ENCODE measurements at places on chromosomes 16 and 17. TPM values are rescaled to one million over a fixed set of nuclear protein-coding genes. Genes with fewer than 3 reads are reported as not detected.

The NPIPB9 gene
- total RNA-seq, result 4.3 TPM

The FLOT2 gene
- 197 TPM for total RNA-seq

The VWA3A gene
- total RNA-seq, result 0.18 TPM

The CALCOCO2 gene
- 152 TPM for total RNA-seq

DNA sequence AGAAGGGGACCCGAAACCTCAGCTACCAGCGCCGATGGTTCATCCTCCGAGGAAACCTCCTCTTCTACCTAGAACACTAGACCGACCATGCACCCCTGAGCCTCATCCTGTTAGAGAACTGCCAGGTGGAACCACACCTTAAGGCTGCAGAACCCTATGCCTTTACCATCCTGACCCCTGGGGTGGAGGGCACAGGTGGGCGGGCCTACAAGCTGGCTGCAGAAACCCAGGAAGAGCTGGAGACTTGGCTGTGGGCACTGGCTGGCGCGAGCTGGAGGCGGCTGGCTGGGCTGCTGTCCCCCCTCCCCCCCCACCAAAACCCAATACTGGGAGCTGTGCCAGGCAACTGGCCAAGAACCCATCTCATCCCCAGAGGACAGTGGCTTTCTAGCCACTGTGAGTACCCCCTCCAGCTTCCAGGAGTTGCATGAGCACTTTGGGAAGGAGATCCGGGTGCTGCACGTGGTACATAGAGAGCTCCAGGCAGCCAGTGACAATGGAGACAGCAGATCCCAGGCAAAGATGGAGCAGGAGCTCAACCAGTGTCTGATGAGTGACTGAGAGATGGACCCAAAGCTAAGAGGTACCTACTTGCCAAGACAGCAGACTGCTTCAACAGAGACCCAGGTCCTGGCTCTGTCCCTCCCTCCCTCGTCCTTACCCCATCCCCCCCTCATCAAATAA, 1.4 kb upstream of the CD2BP2 start:
- peak overlapping the region; percentile 95 for H3K4me3 ChIP-seq
- DNase-seq, result no peak
- peak overlapping the region; percentile 89 for H3K27ac ChIP-seq
- H3K36me3 ChIP-seq, result peaks cover 67% of the 10 kb centered on the region
- no peaks in the 10 kb centered on the region for H3K27me3 ChIP-seq
- peaks cover 51% of the 10 kb centered on the region for H3K4me1 ChIP-seq

DNA sequence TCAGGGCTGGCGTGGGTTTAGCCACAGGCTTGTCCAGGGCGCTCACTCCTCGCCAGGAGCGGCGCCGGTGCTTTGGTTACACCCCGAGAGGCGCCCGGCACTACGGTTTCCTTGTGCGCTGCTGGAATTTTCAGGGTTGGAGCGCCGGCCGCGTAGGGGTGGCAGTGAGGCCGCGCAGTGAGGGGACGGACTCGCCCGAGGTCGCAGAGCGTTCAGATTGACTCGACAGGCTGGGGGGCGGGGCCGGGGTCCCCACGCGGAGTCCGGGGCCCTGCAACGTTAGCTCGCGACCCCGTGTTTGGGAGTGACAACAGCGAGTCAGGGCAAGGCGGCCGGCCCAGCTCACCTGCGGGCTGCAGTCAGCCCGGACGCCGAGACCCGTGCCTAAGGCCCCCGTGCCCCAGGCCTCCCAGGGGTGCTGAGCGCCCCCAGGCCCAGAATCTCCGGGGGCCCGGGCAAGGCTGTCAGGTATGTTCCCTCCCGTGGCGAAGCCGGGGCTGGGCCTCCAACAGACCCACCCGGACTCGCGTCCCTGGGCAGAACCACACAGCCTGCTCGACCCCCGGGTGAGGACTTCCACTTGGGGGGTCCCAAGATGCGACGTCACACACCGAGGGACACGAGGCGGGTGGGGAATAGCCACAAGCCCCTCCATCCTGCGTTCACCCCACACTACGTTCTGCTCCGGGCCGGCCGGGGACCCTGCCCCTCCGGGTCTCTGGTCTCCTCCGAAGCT, 1.3 kb upstream of the ACTG1 start:
- H3K4me1 ChIP-seq, result peaks cover 33% of the 10 kb centered on the region
- peak overlapping the region; percentile 88 for H3K4me3 ChIP-seq
- H3K27ac ChIP-seq, result peak overlapping the region; percentile 94
- peaks cover 43% of the 10 kb centered on the region for H3K36me3 ChIP-seq

DNA sequence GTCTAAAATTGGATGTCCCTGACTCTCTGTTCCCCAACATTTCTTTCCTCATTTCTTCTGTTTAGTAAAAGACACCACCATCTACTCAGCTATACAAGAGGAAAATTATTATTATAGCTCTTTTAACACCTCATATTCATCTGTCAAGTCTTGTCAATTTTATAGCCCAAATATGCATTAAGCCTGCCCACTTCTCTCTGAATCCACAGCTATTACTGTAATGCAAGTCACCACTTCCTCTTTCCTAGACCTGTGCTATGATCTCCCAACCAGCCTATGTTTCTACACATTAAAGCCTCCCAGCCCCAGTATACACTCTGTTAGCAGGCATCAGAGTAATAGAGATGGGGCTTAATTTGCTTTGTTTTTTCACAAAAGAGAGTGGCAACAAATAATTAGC, 252.9 kb downstream of the GRIN2A start:
- DNase-seq, result no peak
- H3K27me3 ChIP-seq, result no peaks in the 10 kb centered on the region
- H3K4me3 ChIP-seq, result no peak overlapping the region

DNA sequence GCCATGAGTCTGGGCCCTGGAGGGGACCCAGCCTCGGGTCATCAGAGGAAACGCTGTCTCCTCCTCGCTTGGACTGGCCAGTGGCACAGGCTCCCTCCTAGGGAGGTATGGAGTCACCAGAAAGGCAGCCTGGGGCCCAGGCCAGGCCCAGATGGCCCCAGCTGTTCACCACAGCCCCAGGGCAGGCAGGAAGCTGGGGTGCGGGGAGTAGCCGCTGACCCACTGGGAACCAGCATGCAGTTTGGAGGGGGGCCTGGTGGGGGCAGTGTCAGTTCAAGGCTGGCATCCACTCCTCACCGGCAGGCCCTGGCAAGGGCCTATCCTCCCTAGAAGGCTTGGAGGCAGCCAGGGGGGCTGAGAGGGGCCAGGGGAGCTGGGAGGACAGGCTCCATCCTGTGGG, 48.8 kb downstream of the SDK2 start:
- no peak overlapping the region for H3K27ac ChIP-seq
- peaks cover 56% of the 10 kb centered on the region for H3K4me1 ChIP-seq
- no peaks in the 10 kb centered on the region for H3K27me3 ChIP-seq
- no peak overlapping the region for H3K4me3 ChIP-seq

DNA sequence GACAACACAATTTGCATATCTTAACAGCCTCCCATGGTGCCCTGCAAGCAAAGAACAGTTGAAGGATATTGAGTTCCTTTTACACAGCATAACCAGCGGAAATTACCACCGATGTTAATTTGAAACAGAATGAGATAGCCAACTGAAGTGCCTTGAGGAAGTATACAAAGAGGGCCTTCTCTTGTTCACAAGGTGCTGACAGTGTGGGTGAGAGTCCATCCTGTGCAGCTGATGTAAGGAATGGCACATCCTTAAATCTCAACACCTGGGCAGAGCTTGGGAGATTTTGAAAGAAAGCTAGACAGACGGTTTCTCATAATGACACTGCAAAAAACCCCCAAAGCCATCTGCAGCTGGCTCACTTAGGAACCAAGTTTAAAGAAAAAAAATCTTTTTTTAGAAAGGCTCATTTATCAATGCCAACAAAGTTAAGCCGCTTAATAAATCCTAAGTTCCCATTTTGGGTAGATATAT, 818.6 kb downstream of the KCNJ2 start:
- H3K27me3 ChIP-seq, result no peaks in the 10 kb centered on the region
- no peaks in the 10 kb centered on the region for H3K36me3 ChIP-seq
- no peaks in the 10 kb centered on the region for H3K4me1 ChIP-seq
- H3K27ac ChIP-seq, result no peak overlapping the region
- DNase-seq, result no peak
- no peak overlapping the region for H3K4me3 ChIP-seq

DNA sequence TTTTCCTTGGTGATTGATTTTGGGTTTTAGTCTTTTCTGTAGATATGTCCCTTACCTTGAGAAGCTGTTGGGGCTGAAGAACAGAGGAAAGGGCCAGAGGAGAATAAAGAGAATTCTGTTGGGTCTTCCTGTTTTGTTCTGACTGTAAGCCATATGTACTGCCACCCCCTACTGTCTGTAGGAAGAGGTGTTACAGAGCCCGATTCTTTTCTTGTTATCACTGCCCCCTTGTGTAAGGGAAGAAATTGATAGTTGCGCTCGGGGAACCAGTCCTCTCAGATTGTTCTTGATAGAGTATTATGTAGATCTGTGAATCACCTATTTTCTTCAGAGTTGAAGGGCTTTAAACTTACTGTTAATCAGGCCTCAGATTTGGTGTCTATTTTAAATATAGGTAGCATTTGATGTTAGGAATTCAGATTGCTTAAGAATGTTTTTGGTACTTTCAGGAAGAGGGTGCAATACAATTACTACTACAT, 2.4 kb downstream of the TANC2 start:
- no peak overlapping the region for H3K27ac ChIP-seq
- peaks cover 33% of the 10 kb centered on the region for H3K4me1 ChIP-seq
- peaks cover 2% of the 10 kb centered on the region for H3K36me3 ChIP-seq
- H3K4me3 ChIP-seq, result no peak overlapping the region

GRCh38 chr16:86681031-86681756, 102.8 kb downstream of the FOXL1 start:
- H3K36me3 ChIP-seq, result no peaks in the 10 kb centered on the region
- H3K27ac ChIP-seq, result no peak overlapping the region
- H3K4me1 ChIP-seq, result no peaks in the 10 kb centered on the region
- H3K4me3 ChIP-seq, result no peak overlapping the region

GRCh38 chr16:64184156-64184555, 937.7 kb downstream of the CDH11 start:
- no peak for DNase-seq
- no peaks in the 10 kb centered on the region for H3K36me3 ChIP-seq
- no peaks in the 10 kb centered on the region for H3K27me3 ChIP-seq
- no peak overlapping the region for H3K4me3 ChIP-seq

DNA sequence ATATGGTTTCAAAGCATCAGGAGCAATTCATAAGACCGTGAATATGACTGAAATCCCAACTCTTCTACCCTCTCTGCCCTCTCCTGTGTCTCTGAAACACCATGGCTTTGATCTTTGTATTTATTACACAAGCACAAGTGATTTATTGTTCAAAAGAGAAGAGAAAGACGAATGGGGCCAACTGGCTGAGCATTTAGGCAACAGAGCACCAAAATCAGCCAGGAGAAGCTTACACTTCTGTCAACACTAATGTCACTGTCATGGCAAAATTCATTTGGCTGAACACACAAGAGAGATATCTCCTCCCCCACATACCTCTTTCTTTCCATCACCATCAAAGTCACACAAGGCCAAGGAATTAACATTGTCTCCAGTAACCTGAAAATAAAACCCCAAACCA, 9.3 kb downstream of the BBS2 start:
- H3K27me3 ChIP-seq, result no peaks in the 10 kb centered on the region
- no peaks in the 10 kb centered on the region for H3K4me1 ChIP-seq
- no peak overlapping the region for H3K27ac ChIP-seq
- peaks cover 2% of the 10 kb centered on the region for H3K36me3 ChIP-seq
- H3K4me3 ChIP-seq, result no peak overlapping the region
- DNase-seq, result no peak

DNA sequence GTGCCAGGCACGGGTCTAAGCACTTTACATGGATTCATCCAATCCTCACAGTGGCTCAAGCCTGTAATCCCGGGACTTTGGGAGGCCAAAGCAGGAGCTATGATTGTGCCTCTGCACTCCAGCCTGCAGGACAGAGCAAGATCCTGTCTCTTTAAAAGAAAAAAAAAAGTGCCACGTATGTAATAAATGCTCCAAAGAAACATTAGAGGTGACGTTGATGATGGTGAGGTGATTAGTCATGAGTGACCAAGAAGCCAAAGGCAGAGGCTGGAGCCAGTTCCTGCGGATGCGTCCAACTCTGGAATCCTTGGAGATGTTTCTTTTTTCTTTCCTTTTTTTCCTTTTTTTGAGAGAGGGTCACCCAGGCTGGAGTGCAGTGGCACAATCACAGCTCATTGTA, 59.4 kb upstream of the SIAH1 start:
- DNase-seq, result no peak
- H3K36me3 ChIP-seq, result no peaks in the 10 kb centered on the region
- H3K27me3 ChIP-seq, result peaks cover 2% of the 10 kb centered on the region
- H3K4me3 ChIP-seq, result no peak overlapping the region
- H3K27ac ChIP-seq, result no peak overlapping the region

GRCh38 chr17:50749245-50749644, 18.1 kb downstream of the ANKRD40CL start:
- H3K27ac ChIP-seq, result no peak overlapping the region
- H3K36me3 ChIP-seq, result peaks cover 72% of the 10 kb centered on the region
- DNase-seq, result no peak
- no peak overlapping the region for H3K4me3 ChIP-seq

DNA sequence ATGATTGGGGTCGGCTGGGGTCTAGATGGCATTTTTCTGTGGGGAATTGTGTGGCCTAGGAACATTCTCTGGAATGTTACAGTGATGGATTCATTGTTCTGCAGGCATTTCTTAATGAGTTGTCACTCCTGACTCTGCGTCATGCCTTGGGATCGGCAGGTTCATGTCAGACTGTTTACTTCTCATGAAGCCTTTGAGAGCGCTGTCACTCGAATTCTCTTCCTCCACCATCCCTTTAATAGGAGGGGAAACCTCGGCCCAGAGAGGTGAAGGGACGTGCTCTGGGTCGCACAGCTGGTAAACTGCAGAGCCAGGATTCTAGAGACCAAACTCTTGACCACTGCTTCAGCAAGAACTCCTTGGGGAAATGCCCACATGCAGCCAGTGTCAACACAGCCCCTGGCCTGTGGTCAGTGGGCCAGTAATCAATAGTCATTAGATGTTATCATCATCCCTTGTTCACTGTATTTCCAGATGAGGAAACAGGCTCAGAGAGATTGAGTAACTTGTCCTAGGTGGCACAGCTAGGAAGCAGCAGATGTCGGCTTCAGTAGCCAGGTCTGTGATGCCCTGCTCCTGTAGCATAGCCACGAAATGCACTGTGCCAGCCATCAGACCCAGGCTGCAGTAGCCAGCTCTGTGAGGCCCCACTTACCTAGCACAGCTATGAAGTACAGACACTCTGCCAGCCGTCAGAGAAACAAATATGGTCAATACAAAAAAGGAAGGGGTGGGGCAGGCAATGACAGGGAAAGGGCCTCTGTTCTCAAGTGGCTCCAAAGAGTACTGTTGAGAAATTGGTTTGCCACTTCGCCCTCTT, 259.0 kb downstream of the CPPED1 start:
- no peak overlapping the region for H3K27ac ChIP-seq
- H3K4me1 ChIP-seq, result peaks cover 25% of the 10 kb centered on the region
- H3K36me3 ChIP-seq, result no peaks in the 10 kb centered on the region
- no peak overlapping the region for H3K4me3 ChIP-seq
- no peak for DNase-seq
